Activated CD4-positive, alpha-beta T cell treated with anti-CD3 and anti-CD28 coated beads for 4 hours (primary cell): ENCODE measurements at places on chromosomes 16 and 17.

- DNase-seq, result no peak
Observed at GRCh38 chr17:27038676-27039075, 255.2 kb upstream of the WSB1 start.

DNA sequence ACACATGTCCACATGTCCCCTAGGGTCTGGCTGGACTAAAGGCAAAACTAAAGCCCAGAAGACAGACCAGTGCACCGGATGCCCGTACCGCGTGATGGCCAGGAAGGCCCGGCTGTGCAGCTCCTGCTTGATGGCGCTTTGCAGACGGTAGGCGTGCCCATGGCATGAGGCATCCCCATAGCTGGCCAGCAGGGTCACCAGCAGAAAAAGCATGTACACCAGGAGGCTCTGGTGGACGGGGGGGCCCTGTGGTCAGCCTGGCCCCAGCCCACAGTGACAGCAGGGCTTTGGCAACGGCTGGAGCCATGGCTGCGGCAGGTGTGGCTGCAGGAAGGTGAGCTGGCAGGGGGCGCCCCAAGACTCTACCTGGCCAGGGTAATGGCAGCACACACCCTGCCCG is 42.8 kb downstream of the PKD1 start:
- no peak for DNase-seq

GRCh38 chr16:73205153-73205886 is 157.4 kb upstream of the ZFHX3 start:
- DNase-seq, result no peak

DNA sequence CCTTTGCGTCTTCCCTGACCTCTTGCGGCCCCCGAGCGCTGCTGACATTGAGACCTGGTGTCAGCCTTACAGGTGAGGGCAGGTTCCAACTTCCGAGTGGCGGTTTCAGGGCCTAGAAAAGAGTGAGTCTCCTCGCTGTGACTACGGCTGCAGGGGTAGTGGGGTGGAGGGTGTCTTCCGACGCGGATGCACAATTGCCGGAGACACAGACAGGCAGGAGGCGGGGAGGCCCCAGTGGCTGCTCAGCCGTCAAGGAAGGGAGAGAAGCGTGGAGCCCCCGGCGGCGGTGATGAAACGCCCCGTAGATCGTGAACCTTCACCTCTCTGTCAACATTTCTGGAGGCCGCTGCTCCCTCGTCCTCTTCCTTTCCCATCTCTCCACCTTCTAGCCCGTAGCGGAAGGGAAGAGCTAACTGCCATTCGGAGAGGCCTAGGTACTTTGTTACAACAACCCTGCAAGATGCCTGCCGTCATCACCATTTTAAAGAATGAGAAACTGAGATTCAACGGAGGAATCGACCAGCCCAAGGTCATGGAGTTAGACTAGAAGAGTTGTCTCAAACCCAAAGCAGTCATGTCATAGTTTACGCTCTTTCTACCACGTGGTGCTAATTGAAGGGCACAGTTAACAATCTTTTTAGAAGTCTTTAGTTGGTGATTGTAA is 485 bp downstream of the DNAJA3 start:
- no peak for DNase-seq

DNA sequence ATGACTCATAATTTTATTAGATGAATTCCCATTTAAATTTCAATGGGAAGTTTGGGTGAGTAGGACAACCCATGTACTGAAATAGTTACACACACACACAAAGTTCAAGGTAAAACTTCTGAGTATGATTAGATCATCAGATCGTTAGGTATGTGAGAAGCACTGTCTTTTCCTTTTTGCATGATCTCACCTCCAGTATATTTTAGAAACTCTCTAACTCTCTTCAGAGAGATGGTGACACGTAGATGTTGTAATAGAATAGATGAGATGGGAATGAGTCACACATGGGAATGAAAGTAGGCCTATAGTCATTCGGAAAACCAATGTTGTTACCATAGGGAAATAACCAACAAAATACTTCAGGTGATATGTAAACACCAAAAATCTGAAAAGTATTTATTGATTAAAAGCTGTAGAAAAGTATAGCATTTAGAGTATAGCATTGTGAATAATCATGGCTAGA is 22.2 kb downstream of the KRT23 start:
- DNase-seq, result no peak

DNA sequence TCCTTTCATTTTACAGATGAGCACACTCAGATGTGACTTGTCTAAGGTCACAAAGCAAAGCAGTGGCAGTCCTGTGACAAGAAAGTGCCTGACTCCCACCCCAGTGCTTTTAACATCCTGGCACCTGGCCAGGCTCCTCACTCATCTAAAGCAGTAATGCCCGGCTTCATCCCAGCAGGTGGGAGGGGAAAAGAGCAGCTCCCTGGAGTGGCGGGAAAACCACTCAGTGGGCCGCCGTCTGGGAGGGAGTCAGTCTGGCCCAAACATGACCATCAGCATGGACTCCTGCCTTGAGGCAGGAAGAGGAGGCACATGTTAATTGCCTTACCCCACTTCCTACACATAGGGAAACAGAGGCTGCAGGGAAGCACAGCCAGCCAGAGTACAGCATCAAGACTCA is 2.6 kb downstream of the PCGF2 start:
- no peak for DNase-seq

DNA sequence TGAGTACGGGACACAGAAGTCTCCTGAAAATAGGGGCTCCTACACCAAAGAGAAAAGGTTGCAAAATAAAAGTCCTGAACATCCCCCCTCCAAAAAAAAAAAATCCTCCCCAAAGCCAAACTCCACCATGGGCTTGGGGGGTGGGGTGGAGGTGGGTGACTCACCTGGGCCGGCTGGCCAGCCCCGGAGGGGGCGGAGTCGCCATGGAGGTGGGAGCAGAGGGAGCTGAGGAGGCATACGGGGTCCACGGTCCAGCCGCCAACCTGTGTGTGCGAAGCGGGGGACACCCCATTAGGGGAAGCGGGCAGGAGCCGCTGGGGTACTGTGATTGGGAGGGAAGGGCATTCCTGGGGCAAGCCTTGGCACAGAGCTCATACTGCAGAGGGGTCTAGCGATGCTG is 31.0 kb downstream of the SRCIN1 start:
- no peak for DNase-seq

- DNase-seq, result peak; percentile 46
Observed at GRCh38 chr17:2055292-2056205, 646 bp downstream of the HIC1 start.

DNA sequence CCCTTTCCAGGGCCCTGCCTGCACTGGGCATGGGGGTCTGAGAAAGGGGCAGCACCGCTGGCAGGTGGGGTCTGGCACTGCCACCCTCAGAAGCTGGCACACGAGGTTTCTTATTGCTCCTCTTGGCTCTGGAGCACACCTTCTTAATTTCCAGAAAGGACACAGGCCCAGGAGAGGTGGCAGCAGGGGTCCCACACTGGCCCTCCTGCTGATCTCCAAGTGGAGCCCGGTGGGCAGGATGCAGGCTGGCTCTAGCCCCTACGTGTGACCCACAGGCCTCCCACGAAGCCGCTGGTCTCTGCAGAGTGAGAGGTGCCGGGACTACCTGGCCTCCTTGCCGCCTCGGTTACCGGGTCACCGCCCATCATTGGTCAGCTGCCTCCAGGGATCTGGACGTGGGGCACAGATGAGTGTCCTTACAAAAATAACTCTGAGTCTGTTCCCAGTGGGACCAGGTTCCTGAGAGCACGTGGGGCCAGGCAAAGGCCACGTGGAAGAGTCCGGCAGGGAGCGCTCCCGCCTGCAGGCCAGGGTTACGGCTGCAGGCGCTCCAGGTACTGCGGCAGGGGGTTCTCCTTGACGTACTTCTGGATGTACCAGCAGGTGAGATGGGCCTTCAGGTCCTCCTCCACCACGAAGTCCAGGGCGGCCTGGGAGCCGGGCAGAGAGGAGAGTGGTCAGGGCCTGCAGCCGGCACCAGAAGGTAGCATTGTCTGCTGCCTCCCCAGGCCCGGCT is 10.3 kb downstream of the NATD1 start:
- no peak for DNase-seq

DNA sequence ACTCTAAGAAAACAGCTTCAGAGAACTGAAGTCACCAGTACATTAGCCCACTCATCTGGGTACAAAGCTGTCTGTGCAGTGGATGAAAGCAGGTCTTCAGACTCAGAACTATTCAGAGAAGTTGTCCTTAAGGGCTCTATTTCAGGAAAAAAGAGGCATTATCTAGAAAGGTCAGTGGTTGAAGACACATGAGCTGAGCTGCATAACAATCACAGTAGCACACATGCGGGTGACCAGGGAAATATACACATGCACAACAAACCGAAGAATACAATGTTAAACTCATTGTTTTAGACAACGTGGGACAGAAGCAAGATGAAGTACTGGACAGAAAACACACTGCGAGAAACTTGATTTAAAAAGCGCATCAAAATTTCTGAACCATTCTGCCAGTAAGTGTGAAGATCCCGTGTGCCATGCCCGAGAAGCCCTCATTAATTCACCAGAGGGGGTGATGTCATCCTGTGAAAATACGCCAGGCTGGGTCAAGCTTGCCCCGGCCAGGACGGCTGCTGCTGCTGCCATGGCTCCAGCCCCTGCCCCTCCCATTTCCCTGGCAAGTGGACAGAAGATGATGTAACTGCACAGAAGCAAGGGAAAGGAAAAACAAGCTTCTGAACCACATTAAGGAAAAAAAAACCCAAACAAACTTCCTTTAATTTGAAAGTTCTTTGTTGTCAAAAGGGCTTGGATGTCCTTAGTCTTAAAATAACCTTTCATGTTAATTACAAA is 10.1 kb downstream of the DYNC1LI2 start:
- no peak for DNase-seq

GRCh38 chr16:5166486-5166885 is 68.9 kb upstream of the EEF2KMT start:
- DNase-seq, result no peak

- DNase-seq, result no peak
Observed at GRCh38 chr17:49574945-49575678, 559 bp upstream of the NXPH3 start.

- DNase-seq, result no peak
Observed at GRCh38 chr17:79338152-79338551, 263.5 kb downstream of the ENGASE start.

DNA sequence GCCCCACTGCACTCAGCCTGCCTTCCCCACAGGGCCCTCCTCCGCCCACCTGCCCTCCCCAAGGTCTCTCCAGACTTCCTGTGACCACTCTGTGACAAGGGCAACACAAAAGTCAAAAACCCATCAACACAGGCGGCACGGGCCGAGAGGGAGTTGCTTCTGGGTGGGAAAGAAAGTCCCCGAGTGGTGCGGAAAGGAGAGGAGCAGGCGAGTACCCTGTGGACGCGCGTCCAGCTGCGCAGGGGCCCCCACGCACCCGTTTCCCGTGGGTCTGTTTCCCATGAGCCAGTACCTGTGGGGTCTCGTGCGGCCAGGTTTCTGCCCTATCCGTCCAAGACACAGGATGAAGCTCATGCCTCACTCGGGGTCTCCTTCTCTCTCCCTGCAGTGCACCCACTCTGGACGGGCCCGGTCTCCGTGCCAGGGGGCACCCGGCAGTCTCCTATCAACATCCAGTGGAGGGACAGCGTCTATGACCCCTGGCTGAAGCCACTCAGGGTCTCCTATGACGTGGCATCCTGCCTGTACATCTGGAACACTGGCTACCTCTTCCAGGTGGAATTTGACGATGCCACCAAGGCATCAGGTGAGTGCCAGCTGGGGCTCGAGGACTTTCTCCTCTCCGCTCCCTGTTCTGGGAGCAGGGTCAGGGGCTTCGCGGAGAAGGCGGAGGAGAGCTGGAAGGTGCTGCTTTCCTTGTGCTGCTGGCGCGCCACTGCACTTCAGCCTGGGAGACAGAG is 12.2 kb downstream of the CD2BP2 start:
- DNase-seq, result no peak

GRCh38 chr16:11611871-11612664 is 25.3 kb upstream of the LITAF start:
- DNase-seq, result no peak

DNA sequence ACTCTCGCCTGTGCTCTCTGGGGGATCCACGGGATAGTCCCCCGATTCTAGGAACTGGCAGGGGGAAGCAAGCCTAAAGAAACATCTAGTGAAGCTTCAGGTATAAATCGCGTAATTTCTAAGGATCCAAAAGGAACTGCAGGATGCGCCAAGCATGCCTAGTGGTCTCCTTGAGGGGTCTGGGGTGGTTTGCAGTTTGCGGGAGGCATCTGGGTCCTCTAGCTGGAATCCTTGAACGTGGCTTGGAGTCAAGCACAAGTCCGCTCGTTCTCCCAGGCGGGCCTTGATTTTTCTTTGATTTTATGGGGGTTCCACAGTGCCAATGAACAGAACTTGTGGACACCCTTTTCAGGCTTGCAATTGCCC is 1000.5 kb downstream of the KCNJ18 start:
- no peak for DNase-seq

- DNase-seq, result no peak
Observed at GRCh38 chr16:22887445-22887844, 73.5 kb downstream of the HS3ST2 start.

DNA sequence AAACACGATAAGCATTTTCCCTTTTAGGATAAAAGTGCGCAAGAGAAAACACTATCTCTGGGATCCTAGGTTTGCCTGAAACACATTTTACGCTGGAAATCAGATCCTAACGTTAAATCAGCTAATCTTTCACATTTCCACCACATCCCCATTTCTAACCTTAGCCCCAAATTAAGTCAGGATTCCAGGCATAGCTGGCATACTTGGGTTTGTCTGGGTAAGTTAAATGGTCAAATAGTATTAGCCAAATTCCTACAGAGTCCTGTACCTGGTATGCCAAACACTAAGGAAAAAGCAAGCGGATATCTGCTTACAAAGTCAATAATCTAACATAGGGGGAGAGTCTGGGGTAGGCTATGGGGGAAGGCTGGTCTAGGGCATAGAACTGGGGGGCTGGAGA is 557.4 kb upstream of the ZFHX3 start:
- no peak for DNase-seq

DNA sequence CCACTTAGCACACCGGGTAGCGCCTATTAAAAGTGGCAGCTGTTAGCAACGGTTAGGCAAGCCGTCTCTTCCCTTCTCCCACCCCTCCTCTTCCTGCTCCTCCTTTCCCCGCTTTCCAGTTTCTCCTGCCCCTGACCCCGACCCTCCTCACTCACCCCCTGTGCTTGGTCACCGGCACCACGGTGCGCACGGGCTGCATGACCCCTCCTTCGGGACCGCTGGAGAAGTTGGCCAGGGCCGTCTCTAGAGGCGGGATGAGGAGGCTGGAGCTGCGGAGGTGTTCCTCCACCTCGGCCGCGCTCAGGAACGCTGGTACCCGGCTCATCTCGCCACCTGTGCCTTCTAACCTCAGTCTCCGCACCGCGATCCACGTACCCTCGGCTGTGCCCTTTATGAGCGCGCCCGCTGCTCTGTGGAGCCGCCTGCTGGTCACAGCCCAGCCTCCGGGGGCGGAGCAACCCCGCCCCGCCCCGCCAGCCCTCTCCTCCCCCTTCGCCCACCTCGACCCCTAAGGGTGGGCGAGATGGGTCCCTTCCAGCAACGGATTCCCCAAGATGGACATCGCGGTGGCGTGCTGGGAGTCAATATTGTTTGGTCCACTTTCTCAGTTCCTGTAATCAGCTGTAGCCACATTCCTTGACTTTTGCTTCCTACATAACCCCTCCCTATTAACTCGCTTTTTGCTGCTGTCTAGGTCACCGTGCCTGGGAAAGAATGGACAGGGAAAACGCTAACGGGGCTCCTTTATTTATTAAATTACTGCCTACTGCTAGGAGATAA is at the start of gene CRYM:
TSS of gene CRYM (minus strand) at position 364 of the 780 bp plus-strand sequence. CDS start at position 325, 39 bp downstream.
- DNase-seq, result peak; percentile 9
